ENCODE measurements at places on chromosomes 5 and 9.

DNA sequence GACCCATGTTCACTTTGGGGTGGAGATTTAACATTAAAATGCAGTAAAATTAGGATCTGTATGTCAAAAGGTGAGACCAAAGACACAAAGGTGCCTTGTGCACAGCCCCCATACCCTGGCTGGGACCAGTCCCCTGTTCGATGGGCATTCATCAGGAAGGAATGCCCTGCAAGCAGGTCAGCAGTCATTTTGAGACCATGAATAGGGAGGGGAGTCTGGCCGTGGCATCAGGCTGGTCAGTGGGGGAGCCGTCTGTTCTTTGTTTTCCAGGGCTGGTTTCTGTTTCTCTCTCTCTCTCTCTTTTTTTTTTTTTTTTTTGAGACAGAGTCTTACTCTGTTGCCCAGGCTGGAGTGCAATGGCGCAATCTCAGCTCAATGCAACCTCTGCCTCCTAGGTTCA lies 68.9 kb upstream of the GOLM1 start:
- no peak for DNase-seq

GRCh38 chr9:107653263-107653821 lies 163.8 kb upstream of the KLF4 start:
- DNase-seq: no peak

DNA sequence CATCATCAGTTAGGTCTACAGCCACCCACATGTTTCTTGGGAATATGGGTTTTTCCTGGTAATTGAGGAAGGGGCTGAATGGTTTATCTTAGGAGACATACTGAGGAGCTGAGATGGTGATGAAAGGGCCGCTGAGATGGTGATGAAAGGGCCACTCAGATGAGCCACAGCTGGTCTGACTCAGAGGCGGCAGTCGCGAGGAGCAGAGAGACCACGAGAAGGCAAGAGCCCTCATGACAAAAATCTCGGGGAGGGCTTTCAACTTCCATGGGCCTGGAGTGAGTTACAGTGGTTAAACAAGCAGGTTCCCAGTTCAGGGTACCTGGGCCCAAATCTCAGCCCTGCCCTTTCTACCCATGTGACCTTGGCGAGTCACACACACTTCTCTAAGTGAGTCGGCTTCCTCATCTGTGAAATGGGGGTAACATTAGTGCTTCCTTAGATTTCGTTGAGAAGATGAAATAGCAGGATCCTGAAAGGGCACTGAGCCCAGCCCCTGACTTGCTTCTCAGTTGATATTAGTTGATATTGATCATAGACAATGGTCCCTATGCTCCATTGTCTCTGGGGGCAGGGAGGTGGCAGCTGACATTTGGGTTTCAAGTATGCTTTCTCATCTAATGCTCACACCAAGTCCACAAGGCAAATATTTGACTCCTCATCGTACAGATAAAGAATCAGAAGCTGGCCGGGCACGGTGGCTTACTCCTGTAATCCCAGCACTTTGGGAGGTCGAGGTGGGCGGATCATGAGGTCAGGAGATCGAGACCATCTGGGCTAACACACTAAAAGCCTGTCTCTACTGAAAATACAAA lies 169.5 kb downstream of the RGS3 start:
- DNase-seq: peak; percentile 60

- no peak for DNase-seq
Measured at GRCh38 chr5:143041-143440, 48.3 kb upstream of the LRRC14B start.

GRCh38 chr9:6605202-6605601 lies 40.3 kb downstream of the GLDC start:
- no peak for DNase-seq

- no peak for DNase-seq
Measured at GRCh38 chr5:31052937-31053658, 140.4 kb upstream of the CDH6 start.

GRCh38 chr9:38176251-38176650 lies 107.2 kb upstream of the SHB start:
- DNase-seq: no peak

- DNase-seq: peak; percentile 72
Measured at GRCh38 chr9:72428329-72428728, 63.3 kb upstream of the ZFAND5 start.

DNA sequence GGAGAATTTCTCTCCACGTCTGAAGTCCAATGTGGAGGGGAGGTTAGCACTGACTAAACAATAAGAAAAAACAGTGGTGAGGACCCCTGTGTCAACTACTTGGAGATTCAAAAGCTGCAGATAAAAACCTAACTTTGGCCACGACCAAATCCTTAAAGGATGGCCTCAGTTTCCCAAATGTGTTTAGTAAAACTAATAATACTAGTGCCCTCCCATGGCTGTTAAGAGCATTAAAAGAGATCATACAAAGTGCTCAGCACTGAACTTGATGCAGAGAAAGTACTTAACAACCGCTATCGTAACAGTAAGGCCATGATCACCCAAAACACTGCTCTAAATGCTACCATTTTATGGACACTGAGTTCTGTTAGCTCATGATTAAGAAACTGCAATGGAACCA lies 288.4 kb downstream of the EBF1 start:
- no peak for DNase-seq

- DNase-seq: peak; percentile 34
Measured at GRCh38 chr9:108953983-108954574, 19.9 kb downstream of the ABITRAM start.

- DNase-seq: no peak
Measured at GRCh38 chr5:103927739-103928138, 365.1 kb upstream of the NUDT12 start.

GRCh38 chr5:11289208-11289607 lies 528.2 kb upstream of the DAP start:
- DNase-seq: no peak

DNA sequence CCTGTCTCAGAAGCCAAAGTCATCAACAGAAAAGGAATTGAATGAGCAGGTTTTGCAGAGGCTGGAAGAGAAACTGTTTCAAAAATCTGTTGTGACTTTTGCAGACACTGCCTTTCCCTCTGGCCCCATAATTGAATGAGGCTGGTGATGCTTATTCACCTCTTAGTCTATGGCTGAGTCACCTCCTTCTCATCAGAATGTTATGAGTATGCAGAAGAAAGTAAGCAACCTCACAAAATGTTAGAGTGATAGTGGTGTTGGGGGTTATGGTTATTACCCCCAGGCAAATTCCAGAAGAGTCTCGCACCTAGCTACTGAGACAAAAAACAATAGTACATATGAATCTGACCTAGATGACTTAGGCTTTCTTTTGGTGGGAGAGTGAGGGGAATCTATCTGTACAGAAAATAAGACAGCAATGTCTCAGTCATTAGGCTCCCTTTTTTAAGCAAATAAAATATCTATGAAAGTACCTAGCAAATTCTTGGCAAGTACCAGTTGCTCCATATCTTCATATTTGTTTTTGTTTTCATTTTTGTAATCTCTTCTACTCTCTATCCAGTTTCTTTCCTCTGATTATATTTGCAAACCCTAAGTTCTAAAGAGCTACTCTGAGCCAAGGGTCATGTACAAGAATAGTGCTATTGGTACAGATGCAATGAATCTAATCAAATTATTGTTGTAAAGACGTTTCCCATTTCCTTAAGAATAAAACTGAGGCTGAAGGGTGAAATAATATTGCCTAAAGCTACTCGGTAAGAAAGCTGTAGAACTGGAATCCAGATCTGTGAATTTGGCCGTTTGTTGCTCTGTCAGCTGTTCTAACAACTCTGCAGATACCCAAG lies 498.1 kb upstream of the TNC start:
- peak; percentile 97 for DNase-seq

DNA sequence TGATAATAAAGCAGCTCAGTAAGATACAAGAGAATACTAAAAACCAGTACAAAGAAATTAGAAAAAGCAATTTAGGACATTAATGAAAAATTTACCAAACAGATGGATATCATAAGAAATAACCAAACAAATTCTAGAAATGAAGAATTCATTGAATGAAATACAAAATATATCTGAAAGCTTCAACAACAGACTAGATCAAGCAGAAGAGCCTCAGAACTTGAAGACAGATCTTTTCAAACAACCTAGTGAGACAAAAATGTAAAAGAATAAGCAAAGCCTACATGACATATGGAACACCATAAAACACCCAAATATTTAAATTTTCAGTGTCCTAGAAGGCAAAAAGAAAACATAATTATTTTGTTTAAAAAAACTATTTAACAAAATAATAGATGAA lies 66.9 kb downstream of the SKIC3 start:
- no peak for DNase-seq

DNA sequence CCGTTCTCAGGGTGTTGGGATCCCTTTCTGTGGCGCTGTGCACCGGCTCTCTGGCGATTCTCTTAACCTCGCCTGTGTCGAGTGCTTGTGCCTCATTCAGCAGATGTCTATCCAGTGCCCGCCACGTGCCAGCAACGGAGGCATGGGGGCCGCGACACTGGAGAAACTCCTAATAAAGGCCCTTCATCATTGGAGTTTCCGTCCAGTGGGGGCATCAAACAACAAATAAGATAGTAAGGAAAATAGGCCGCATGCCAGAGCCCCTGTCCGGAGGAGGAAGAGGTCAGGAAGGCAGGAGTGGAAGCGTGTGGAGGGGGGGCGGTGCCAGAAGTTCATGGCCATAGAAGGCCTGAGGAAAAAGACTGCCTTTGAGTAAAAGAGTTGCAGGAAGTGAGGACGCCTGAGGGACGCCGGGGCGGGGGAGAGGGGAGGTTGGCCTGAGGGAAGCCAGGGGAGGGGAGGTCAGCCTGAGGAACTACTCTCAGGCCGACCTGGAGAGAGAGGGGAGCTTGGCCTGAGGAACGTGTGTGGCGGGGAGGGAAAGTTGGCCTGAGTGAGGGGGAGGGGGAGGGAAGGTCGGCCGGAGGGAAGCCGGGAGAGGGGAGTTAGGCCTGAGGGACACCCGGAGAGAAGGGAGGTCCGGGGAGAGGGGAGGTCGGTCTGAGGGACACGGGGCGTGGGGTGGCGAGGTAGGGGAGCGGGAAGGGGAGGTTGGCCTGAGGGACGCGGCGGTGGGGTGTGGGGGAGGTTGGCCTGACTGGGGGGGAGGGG lies 82.2 kb downstream of the CACNA1B start:
- no peak for DNase-seq

GRCh38 chr5:125412561-125413495 lies 666.4 kb upstream of the ZNF608 start:
- peak; percentile 82 for DNase-seq

- DNase-seq: no peak
Measured at GRCh38 chr9:92033307-92033706, 81.9 kb downstream of the SPTLC1 start.

GRCh38 chr5:143898916-143899591 lies 87.1 kb downstream of the HMHB1 start:
- DNase-seq: no peak

DNA sequence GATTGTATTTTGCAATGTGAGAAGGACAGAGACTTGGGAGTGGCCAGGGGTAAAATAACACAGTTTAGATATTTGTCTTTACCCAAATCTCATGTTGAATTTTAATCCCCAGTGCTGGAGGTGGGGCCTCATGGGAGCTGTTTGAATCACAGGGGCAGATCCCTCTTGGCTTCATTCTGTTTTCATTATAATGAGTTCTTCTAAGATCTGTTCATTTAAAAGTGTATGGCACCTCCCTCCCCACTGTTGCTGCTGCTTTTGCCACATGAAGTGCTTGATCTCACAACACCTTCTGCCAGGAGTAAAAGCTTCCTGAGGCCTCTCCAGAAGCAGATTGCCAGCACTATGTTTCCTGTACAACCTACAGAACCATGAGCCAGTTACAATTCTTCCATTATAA lies 28.1 kb downstream of the COX7C start:
- DNase-seq: no peak

DNA sequence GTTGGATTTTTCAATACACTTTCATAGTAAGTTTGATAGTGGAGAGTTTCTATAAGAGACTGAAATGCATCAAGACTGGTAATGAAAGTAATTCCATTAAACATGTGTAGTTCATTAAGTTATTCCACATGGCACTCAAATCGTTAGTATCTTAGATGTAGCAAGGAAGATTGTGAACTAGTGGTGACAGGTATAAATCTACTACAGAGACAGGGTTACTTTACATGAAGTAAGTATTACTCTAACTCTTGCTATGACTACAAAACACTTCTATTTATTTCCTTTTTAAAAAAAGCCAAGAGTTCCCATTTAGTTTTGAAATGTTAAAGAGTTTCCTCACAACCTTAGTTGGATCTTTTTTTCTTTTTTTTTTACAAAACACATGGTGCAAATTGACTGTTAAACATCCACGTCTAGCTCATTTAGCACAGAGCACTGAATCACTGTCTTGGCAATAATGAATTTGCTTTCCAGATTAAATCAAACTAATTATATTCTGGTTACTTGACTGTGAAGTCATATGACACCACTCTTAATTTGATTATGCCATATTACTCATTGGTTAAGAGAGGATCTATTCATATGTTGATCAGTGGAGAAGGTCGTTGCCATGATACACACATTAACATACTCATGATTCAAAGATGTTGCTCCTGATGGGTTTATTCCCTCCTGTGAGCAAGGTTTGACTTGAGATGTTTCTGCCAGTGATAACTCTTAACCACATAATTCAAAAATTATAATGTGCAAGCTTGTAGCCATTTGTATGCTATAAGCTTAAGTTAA lies 644.8 kb downstream of the EFNA5 start:
- DNase-seq: no peak

GRCh38 chr9:105854026-105854782 lies 159.9 kb downstream of the TMEM38B start:
- DNase-seq: no peak

DNA sequence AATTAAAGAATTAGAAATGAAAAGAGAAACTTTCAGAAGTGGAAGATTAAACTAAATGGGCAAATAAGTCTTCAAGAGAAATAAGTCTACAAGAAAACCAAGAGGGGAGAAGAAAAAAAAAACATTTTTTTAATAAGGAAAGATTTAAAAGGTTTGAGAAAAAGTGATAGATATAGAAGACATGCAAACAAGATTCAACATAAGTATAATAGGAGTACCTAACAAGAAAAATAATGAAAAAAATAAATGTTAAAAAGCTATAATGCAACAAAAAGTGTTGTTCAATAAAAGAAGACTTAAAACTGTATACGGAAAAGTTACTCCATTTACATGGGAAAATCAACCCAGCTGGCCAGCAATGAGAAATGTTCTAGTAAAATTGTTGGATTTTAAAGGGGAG lies 42.6 kb downstream of the PTPDC1 start:
- DNase-seq: no peak

GRCh38 chr9:11063263-11063662 lies 450.5 kb upstream of the PTPRD start:
- DNase-seq: no peak

All from HFFc6 (cell line).